Bronchial epithelial cell (primary cell): ENCODE measurements at places on chromosomes 7 and 10. TPM values are rescaled to one million over a fixed set of nuclear protein-coding genes. Genes with fewer than 3 reads are reported as not detected.

Gene PAX4
- not detected in 2 replicates for total RNA-seq

Gene ADRB1
- 1.8 and 2.2 TPM in 2 replicates for total RNA-seq

Gene SEMA3E
- total RNA-seq: under 0.01 and 0.13 TPM in 2 replicates

Gene MUC3A
- total RNA-seq: under 0.01 TPM in 1 of 2 replicates, not detected in the other

Gene PLEKHA1
- total RNA-seq: 35.3 and 38.9 TPM in 2 replicates

DNA sequence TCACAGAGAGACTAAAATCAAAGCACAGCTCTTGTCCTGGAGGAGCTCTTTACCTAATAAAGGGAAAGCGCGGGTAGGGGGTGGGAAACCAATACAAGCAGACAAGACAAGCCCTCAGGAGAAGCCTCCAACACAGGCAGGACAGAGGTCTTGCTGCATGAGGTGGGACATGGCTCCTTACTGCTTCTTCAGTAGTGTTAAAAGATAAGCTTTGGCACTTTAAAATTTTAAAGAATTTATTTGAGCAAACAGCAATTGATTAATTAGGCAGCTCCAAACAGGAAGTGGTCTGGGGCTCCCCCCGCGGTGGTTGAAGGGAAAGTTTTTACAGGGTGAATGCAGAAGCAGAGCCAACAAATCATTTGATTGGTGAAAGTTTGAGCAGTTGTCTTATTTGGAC is 50.3 kb upstream of the MACC1 start:
- no peak for DNase-seq

DNA sequence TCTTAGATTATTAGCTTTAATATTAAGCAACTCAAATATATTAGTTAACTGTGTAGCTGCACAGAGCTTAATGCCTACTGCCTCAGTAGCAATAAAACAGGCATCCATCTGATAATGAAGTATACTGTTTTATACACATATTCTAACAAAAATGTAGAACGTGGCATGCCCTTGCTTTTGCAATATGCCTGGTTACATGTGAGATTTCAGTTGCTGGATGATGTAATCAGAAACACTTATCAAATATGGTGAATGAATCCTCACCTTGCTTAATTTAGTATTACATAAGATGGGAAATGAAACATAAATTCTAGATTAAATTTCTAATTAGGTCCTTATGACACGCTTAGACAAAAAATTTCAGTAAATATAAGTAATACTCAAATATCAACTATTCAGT is 8.0 kb downstream of the DNAJC1 start:
- peak; percentile 64 for DNase-seq

- DNase-seq: no peak
Observed at GRCh38 chr10:119023553-119023868, 6.0 kb upstream of the NANOS1 start.

DNA sequence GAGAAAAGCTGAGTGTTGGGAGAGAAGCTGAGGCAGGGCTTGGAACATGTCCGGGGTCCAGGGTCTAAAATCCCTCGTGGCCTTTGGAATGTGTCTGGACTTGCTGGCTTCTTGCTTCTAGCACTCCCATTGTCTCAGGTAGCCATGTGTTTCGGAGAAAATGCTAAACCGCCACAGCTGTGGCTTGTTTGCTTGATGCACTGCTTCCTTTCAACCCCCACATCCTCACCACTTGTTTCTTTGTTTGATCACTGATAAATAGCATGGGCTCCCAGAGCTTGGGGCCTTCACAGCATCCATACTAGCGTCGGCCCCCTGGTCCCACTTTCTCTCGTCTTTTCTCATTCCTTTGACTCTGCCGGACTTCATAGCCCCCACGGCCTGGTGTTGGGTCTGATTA is 102.7 kb downstream of the ANKRD26 start:
- no peak for DNase-seq

DNA sequence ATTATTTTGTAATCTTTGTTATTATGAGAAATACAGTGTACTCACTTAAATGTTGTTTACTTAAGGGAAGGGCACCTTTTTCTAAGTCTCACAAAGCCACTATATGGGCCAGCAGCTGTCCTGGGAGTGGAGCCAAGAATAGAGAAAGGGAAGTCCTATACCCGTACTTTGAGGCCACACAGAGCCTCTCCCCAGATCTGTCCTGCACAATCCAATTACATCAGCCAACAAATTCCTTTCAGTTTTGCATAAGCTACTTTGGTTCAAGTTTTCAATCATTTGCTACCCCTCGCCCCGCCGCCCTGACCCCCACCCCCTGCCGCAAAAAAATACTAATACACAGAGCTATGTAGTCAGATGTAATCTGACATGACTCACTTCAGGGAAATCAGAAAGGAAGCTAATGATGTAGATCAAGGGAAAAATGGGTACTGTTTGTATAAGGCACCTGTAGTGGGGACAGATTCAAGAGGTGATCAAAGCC is 297.4 kb upstream of the NEBL start:
- peak; percentile 49 for DNase-seq
